Hepatocyte (in vitro differentiated cells): ENCODE measurements at places on chromosomes 4 and X. TPM values are rescaled to one million over a fixed set of nuclear protein-coding genes. Genes with fewer than 3 reads are reported as not detected.

The VGLL1 gene
- 4.1 and 4.8 TPM in 2 replicates for total RNA-seq

The EGF gene
- 13.0 and 18.0 TPM in 2 replicates for total RNA-seq

The OTUD6A gene
- total RNA-seq: not detected in 2 replicates

The SHROOM3 gene
- total RNA-seq: 58.8 and 63.1 TPM in 2 replicates

The SCRG1 gene
- total RNA-seq: 2.1 and 3.5 TPM in 2 replicates

The USP17L21 gene
- total RNA-seq: not detected in 2 replicates

The RTL3 gene
- not detected in 2 replicates for total RNA-seq

GRCh38 chr4:2186133-2186864 lies 55.6 kb downstream of the HAUS3 start:
- H3K27me3 ChIP-seq: no peaks in the 10 kb centered on the region
- peak; percentile 66 for DNase-seq
- H3K27ac ChIP-seq: no peak overlapping the region
- no peaks in the 10 kb centered on the region for H3K36me3 ChIP-seq
- H3K4me1 ChIP-seq: no peaks in the 10 kb centered on the region

DNA sequence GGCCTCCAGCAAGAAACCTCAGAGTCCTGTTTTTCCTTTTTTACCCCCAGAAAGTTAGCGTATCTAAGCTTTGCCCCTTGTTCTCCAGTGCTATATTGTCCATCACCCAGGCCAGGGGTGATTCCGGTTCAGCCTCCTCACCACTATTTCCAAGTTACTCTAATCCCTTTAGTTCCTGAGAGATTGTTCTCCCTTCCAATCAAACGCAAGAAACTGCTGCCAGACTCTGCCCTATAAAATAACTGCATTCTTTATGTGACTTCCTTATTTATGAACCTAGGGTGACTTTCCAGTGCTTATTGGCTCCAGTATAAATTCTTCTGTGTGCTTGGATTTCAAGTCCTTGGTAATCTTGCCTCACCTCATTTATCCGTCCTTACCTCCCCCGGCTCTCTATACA lies 65.7 kb downstream of the CLCN5 start:
- no peaks in the 10 kb centered on the region for H3K36me3 ChIP-seq
- no peaks in the 10 kb centered on the region for H3K27me3 ChIP-seq
- no peak overlapping the region for H3K4me3 ChIP-seq
- DNase-seq: no peak
- no peaks in the 10 kb centered on the region for H3K4me1 ChIP-seq

DNA sequence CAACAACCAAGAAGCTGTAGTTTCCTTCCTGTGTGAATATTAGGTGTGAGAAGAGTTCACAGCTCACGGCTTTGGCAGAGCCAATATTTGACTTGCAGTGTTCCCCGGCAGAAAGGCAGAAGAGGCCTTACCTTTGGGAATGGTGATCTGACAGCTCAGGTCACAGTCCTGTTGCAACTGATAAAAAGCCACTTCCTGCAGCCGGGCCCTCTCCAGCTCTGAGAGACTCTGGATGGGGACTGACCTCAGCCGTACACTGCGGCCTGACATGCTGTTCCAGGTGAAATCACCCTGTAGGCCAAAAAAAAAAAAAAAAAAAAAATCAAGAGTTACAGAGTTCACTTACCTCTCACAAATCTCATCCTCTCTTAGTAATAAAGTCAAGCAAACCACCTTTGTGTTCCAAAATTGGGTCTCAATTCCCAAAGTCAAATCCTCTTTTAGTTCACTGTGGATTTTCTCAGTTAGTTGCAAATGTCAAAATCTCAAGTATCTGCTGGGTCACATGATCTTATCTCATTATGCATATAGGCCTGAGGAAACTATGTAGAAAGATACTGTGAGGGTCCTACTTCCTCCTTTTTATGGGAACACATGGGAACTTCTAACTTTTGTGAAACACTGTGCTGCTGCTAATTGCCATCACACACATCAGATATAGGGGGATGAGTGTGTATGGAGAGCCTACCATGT lies 38.6 kb upstream of the AMELX start:
- H3K27me3 ChIP-seq: no peaks in the 10 kb centered on the region
- no peak overlapping the region for H3K4me3 ChIP-seq
- no peaks in the 10 kb centered on the region for H3K4me1 ChIP-seq
- DNase-seq: peak; percentile 6
- no peak overlapping the region for H3K27ac ChIP-seq

DNA sequence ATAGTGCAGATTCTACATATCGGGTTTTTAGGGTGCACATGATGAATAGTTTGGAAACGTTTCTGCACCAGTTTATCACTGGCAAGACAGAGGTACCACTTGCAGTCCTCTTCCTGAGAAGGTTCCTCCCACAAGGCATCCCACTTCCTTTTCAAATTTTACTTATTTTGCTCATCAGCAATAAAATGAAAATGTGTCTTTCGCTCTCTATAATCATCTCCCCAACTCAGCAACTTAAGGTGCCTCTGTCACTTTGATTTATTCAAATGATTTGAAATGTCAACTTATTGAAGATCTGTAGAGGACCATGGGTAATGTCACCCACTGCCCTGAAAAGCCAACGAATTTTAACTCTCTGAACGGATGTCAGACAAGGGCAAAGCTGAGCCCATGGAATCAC lies 53.2 kb downstream of the VGLL1 start:
- no peaks in the 10 kb centered on the region for H3K27me3 ChIP-seq
- no peak overlapping the region for H3K27ac ChIP-seq
- H3K4me3 ChIP-seq: no peak overlapping the region
- no peaks in the 10 kb centered on the region for H3K4me1 ChIP-seq

DNA sequence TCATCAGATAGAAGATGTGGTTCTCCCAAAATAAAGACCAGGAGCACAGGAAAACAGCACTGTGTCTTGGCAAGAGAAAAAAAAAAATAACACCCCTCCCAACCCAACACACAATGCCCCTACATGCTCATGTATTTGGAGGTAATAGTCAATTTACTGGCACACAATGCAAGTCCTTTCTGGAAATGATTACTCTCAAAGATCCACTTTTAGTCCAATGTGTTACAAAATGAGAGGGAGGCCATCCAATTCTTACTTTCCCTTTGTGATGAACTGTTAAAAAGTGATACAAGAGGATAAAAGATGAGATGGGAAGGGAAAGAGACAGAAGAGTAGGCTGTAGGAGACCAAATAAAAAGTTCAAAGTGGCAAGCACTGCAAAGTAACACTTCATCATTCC lies 180.3 kb upstream of the DKK2 start:
- no peak for DNase-seq
- H3K4me1 ChIP-seq: no peaks in the 10 kb centered on the region
- no peak overlapping the region for H3K27ac ChIP-seq
- H3K27me3 ChIP-seq: no peaks in the 10 kb centered on the region
- H3K36me3 ChIP-seq: no peaks in the 10 kb centered on the region
- H3K4me3 ChIP-seq: no peak overlapping the region

GRCh38 chrX:102835504-102836146 lies 101.4 kb upstream of the RAB40AL start:
- H3K4me3 ChIP-seq: no peak overlapping the region
- peak; percentile 19 for DNase-seq
- H3K27ac ChIP-seq: no peak overlapping the region
- no peaks in the 10 kb centered on the region for H3K36me3 ChIP-seq
- no peaks in the 10 kb centered on the region for H3K27me3 ChIP-seq

- H3K27me3 ChIP-seq: no peaks in the 10 kb centered on the region
- H3K4me1 ChIP-seq: no peaks in the 10 kb centered on the region
- H3K4me3 ChIP-seq: no peak overlapping the region
Observed at GRCh38 chr4:138298866-138299265, 56.7 kb upstream of the SLC7A11 start.

DNA sequence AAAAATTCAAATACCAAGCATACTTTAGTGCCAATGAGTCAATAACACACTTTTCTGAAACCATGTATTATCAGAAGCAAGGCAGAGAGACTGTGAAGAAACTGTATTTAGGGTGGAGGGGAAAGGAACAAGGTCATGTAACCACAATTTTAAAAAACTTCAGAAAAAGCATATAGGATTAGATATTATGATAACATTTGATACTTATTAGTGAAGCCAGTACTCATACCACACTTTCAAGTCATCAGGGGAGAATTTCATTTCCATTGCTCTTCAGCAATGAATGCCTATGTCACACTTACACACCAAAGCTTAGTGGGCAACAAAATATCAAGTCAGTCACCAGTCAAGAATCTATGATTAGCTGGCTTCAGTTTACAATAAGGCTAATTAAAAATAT lies 602.2 kb downstream of the IL15 start:
- no peak for DNase-seq
- H3K36me3 ChIP-seq: no peaks in the 10 kb centered on the region
- H3K4me3 ChIP-seq: no peak overlapping the region
- H3K4me1 ChIP-seq: no peaks in the 10 kb centered on the region

DNA sequence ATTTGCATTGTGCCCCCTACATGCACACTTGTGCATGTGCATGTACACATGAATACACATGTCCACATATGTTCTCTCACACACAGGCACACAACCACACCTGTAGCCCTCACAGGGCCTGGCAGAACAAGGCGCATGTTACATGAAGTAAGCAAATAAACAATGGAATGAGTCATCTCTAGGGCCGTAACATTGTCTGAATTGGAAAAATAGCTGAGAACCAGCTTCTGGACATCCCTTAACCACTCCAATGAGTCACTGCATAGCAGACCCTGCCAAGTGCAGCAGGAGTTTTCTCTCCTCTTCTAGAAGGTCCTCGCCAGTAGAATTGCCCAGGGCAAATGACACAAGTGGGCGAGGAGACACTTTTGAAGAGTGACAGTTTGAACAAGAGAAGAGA lies 66.1 kb downstream of the MAGEA10 start:
- H3K27ac ChIP-seq: no peak overlapping the region
- H3K4me1 ChIP-seq: no peaks in the 10 kb centered on the region

DNA sequence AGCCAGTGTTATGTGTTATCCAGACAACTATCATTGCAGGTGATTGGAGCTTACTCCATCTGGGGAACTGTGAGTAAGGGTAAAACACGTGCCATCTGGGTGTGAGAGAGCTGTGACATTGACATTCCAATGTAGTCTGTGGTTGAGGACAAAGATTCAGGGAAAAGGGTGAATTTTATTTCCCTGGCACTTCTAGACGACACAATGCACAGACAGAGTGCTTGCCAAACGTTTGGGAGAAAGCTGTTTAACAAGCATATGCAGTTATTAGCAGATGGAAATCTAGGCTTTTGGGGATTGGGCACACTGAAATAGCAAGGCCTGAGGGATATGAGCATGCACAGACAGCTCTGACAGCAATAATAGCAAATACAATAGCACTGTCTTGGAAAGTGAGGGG lies 21.3 kb upstream of the CTSO start:
- no peaks in the 10 kb centered on the region for H3K36me3 ChIP-seq
- H3K27ac ChIP-seq: no peak overlapping the region
- H3K27me3 ChIP-seq: no peaks in the 10 kb centered on the region
- no peak overlapping the region for H3K4me3 ChIP-seq
